ENCODE measurements at places on chromosomes 7 and 10. TPM values are rescaled to one million over a fixed set of nuclear protein-coding genes. Genes with fewer than 3 reads are reported as not detected.

Gene HIPK2
- 36.9 TPM for total RNA-seq

Gene CALML5
- total RNA-seq: not detected

Gene MYO3A
- total RNA-seq: 0.22 TPM

Gene HOXA9
- not detected for total RNA-seq

Gene DNAJC1
- 4.3 TPM for total RNA-seq

Gene ZNF365
- total RNA-seq: 0.76 TPM

Gene PIP4K2A
- total RNA-seq: 20.7 TPM

Gene RELN
- 5.7 TPM for total RNA-seq

Gene PRR15
- total RNA-seq: not detected

Gene TAS2R5
- total RNA-seq: 1.3 TPM

DNA sequence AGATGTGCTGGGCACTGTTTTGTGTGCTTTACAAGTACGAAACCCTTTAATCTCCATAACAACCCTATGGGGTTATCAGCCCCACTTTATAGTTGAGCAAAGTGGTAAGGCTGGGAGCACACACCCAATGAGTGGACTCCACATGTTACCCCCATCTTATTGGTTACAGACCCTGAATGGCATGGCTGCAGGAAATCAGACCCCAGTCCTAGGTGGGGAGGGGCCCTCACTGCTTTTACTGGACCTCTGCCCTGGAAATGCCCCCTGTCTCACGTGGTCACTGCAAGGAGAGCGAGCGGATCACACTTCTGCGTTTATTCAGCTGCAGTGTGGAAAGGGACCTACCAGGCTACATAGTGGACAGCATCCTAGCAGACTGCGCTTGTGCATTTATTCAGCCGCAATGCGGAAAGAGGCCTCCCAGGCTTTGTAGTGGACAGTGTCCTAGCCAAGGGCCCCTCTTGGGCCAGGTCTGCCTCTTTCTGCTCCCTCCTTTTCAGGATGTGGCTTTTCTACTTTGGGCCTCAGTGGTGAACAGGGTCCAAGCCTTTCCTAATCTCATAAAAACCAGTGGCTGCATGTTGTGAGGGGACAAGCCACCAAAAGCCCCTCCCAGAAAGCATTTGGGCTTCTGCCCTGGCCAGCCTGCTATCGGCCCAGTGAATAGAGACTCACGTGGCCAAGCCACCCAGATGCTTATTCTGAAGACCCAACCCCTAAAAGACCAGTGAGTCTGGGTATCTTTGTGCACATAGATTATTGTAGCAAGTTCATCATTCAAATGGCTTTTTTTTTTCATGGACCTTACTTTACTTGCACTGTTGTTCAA, 405.7 kb upstream of the RNF32 start:
- DNase-seq: no peak

GRCh38 chr7:94514140-94514889, 4.7 kb downstream of the CASD1 start:
- DNase-seq: no peak

GRCh38 chr10:128875956-128876736, 590.9 kb upstream of the MGMT start:
- no peak for DNase-seq

- DNase-seq: no peak
Measured at GRCh38 chr10:114683593-114683992, 25.5 kb upstream of the ABLIM1 start.

- DNase-seq: no peak
Measured at GRCh38 chr7:140568021-140568813, 72.4 kb downstream of the DENND2A start.

- no peak for DNase-seq
Measured at GRCh38 chr7:88184848-88185304, 35.0 kb downstream of the SRI start.

GRCh38 chr7:80275192-80275605, 140.6 kb downstream of the GNAI1 start:
- DNase-seq: no peak

- no peak for DNase-seq
Measured at GRCh38 chr7:67542916-67543315, 546.3 kb downstream of the TYW1 start.

DNA sequence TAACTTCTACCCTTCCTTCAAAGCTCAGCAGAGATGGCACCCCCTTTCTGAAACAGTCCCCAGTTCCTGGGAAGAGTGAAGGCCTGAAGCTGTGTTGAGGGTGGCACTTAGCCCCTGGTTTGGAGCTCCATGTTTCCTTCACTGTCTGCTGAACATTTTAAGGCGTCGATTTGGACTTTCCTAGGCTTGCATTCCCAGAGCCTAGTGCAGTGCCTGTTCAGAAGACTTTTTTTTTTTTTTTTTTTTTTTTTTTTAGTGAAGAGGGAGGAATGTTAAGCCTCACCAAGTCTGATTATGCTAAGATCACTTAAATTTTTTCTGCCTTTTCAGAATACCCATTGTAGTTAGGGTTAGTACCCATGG, 97.0 kb downstream of the PFKFB3 start:
- DNase-seq: no peak

All from glutamatergic neuron (in vitro differentiated cells).